Stimulated activated CD4-positive, alpha-beta T cell treated with anti-CD3 and anti-CD28 coated beads, TNF-alpha, amount 100 ng/mL, for 1 hour (primary cell): ENCODE measurements at places on chromosomes 7 and 10.

- DNase-seq = no peak
Observed at GRCh38 chr7:73526896-73527821, 5.1 kb upstream of the BAZ1B start.

DNA sequence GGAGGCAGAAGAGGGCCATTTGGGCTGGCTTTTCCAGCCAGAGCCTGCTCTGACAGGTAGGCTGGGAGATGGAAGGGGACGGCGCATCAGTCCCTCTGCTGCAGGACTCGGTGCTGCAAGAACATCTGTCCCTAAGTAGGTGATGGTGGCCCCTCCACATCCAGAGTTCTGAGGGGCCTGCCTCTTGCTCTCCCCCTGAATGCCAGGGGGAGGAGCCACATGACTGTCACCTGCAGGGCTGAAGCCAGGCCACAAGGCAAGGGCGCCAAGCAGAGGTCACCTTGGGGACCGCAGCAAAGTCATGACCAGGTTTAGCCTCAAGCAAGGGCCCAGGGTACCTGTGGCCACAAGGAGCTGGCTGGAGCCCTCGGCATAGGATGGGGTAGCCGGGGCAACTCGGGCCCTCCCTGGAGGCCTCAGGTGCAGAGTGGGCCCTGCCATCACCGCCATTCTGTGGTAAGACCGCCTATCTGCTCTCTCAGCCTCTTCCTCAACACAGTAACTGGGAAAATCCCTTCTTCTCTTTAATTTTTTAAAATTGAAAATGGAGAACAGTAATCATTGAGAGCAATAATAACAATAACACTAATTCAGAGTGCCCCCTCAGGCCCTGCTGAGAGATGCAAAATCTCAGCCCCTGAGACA, 99.3 kb downstream of the FAM53B start:
- DNase-seq = no peak

DNA sequence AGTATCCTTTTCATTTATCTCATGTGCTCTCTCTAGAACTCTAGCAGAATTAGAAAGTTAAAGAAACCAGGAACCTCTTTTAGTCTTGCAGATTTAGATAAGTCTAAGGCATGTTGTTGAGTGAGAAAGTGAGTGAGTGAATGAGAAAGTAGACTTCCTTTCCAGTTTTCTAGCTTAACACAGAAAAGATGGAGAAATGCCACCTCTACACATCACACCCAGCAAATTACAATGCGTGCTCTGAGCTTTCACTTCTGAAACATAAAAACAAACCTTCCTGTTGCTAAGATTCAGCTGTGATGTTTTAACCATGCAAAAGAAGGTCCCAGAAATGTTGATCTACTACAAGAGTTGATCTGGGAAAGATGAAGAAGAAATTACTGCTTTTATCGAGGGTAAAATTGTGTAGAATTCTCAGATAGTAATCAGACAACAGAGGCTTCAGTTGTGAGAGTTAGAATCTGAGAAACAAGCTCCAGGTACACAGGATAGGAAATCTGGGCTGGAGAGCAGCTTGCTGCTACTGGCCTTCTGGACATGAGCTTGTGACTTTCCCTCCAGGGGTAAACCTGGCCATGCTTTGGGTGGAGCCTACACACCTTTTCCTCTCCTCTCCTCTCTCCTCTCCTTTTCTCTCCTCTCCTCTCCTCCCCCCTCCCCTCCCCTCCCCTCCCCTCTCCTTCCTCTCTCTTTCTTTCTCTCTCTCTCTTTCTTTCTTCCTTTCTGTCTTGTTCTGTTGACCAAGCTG, 4.6 kb downstream of the CYP3A5 start:
- no peak for DNase-seq

DNA sequence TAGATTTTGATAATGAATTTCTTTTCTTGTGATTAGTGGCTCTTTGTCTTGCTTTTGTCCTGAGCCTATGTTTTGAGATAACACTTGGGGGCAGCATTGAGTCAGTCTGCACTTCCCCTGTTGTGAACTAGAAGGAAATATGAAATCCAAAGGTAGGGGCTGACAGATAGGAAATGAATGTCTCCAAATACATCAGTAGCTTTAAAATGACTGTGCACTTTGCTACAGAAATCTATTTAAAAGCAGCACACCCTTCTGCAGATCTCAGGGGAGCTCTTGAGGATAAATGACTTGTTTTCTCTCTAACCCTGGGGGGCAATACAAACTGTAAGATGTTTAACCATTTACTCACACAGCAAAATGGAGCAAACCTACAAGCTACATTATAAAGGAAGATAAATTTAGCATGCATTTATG, 176.0 kb upstream of the MYO3A start:
- DNase-seq = no peak

GRCh38 chr7:148607151-148607661, 16.6 kb downstream of the C7orf33 start:
- no peak for DNase-seq

DNA sequence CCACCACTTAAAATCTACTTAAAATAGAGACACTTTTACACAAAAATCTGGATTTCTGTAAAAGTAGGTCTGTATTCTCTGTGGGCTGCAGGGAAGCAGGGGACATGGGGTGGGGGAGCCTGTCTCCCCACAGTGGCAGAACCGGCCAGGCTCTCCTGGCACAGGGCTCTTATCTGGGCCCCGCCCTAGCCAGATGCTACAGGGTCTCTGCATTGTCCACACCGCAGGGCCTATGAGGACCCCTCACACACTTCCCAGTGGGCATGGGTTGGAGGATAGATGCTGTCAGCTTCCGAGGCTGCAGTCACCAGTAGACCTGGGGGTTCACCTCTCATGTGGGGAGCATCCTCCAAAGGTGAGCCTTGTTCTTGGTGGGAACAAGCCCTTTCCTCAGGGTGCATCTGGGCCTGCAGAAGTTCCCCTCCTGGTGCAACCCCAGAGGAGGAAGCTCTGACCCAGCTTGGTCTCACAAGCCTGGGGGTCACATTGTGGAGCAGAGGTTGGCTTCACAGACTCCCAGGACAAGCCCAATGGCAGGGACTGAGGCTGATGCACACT, 15.4 kb upstream of the MYL7 start:
- DNase-seq = no peak

DNA sequence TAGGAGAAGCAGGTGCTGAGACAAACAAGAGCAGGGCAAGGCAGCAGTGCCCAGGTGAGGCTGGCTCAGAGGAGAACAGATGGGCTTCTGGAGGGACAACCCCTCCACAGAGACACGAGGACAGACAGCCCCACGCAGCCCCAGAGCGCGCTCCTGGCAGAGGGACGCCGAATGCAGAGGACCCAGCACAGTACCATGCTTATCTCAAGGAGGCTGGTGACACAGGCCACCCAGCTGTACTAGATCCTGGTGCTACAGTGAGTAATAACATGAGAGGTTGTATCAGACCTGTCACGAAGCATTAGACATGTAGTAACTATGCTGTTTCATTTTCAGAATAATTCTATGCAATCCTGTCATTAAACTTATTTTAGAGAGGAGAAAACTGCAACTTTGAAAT, 60.4 kb upstream of the NCAPG2 start:
- no peak for DNase-seq

DNA sequence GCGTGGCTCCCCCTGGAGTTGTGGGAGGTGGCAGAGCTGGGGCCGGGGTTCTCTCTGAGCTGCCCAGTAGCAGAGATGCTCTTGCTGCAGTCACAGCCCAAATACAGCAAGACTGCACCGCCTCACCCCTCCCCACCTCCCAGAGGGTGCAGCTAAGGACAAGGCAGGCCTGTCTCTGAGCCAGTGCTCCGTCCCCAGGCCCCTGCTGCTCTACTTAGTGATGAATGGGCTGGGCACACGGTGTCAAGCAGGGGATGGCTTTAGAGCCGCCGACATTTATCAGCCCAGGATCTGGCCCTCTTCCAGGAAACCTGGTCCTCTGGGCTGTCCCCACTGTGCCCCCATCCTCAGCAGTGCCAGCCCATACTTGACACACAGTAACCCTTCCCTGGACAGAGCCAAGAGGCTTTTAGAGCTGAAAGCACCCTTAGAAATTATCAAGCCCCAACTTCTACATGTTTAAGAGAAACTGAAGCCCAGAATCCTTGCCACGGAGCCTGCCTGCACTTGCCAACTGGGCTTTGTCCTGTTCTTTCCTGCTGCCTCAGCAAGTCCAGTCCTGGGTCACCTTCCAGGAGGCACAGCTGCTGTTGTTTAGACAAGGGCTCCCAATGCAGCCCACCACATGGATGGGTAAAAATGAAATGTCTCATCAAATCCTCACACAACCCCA, 137.1 kb upstream of the UNC5B start:
- DNase-seq = no peak

- DNase-seq = no peak
Observed at GRCh38 chr7:14275356-14275755, 285.9 kb upstream of the ETV1 start.
